NCI-H524 (cell line): ENCODE measurements at places on chromosomes 11 and 22.
A peak's percentile ranks its signal among the peaks of the same experiment; 100 is the strongest.

- no peak for DNase-seq
Measured at GRCh38 chr11:67118181-67118766, 789 bp upstream of the KDM2A start.

GRCh38 chr11:14081581-14082231 is 119.2 kb downstream of the SPON1 start:
- DNase-seq = no peak

DNA sequence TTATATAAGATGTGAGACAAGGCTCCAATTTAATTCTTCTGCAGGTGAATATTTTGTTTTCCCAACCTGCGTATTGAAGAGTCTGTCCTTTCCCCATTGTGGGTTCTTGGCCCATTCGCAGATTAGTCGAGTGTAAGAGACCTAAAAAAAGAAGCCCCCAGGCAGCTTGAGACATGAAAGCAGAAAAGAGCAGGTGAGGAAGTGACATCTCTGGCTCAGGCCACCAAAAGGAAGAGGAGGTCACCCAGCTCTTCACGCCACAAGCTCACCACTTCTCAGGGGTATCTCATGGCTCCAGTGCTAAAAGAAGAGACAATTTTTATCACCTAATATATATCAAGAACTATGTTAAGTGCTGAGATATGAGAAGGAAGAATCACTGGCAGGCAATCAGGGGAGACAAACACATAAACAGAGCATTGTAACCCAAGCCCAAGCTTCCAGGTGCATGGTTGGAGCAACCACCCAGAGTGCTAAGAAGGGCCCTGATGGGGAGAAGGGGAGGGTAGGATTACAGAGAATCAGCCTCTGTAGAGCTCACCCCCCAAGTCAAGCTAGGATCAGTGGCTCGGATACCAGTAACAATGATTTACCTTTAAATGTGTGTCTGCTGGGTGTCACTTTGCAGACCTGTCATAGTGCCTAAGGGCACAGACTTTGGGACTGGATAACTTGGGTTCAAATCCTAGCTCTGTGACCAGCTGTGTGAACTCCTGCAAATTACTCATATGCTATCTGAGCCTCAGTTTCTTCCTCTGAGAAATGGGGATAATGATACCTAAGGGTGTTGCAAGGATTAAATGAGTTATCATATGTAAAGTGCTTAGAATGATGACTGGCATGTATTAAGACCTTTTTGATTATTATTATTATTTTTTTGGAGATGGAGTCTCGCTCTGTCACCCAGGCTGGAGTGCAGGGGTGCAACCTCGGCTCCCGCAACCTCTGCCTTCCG is 39.2 kb downstream of the MCHR1 start:
- DNase-seq = no peak

- no peak for DNase-seq
Measured at GRCh38 chr22:23718371-23719165, 27.8 kb downstream of the RGL4 start.

GRCh38 chr11:78039919-78040671 is 17.0 kb upstream of the KCTD14 start:
- DNase-seq = peak; percentile 8

- no peak for DNase-seq
Measured at GRCh38 chr11:113240790-113241635, 73.4 kb upstream of the TTC12 start.

- no peak for DNase-seq
Measured at GRCh38 chr22:17772249-17772957, 1.9 kb downstream of the BID start.

DNA sequence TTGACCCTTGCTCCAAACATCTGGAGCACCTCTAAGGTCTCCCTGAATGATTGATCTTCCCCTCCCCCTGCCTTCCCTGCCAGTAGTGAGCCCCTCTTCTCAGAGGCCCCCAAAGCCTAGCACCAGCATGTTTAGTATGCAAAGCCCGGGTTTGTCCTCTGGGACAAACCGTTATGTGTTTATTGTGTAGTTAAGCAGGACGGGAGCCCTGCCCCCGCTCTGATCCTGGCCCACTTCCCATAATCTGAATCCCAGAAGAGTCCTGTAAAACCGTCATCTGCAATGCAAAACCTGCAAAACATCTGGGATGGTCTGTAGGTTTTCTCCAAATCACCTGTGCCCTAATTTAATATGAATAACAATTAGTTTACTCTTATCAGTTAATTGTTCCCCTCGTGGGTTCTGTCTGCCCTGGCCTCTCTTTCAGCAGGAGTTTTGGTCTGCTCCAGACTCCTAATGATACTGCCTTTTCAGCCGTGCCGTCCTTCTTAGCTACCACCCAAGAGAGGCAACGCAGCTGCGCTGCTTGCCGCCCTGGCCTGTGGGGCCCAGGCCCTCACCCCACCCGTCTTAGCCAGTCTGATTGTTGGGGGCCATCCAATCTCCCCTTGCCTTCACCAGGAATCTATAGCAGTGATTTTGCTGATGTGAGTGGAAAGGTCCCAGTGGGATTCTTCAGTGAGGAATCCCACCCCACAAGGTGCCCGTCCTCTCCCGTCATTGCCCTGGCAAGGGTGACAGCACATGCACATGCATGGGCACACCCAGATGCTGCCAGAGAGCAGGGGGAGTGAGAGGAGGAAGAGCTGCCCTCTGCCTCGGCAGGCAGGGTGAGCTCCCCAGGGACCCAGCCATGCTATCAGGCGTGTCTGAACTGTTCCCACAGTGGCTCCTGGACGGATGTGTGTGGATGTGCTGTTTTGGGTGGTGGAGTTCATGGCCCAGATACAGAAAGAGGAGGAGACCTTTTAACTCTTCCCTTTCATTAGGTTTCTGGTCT is 3.0 kb upstream of the B3GAT1 start:
- peak; percentile 15 for DNase-seq

- DNase-seq = no peak
Measured at GRCh38 chr11:31856248-31856647, 45.1 kb upstream of the PAX6 start.

GRCh38 chr11:25535467-25536272 is 796.3 kb upstream of the ANO3 start:
- no peak for DNase-seq

DNA sequence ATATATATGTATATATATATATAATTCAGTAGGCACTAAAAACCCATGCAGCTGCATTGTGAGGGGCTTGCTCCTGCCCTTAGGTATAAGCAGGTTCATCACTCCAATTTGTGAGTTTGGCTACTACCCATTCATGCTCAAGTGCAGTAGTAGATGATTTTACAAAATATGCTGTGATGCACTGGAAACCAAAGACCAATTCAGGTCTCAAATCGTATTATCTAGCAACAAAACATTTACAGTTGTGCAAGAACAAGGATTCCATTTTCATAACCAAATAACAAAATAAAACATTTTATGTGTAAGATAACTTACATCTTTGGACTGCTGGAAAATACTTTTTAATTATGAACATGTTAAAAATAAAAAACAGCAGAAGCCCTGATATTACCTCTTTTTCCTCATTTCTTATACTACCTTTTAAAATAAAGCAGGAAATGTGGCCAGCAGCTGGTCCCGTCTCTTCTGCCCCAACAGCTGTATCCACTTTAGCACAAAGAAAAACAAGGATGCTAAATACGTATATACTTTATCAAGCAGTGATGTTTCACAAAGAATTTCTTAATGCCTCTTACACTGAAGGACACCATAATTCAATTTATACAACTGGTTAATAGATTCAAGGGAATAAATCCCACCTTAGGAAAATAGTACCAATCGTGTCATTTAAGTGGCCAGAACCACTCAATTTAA is 2.8 kb downstream of the CREBZF start:
- no peak for DNase-seq

DNA sequence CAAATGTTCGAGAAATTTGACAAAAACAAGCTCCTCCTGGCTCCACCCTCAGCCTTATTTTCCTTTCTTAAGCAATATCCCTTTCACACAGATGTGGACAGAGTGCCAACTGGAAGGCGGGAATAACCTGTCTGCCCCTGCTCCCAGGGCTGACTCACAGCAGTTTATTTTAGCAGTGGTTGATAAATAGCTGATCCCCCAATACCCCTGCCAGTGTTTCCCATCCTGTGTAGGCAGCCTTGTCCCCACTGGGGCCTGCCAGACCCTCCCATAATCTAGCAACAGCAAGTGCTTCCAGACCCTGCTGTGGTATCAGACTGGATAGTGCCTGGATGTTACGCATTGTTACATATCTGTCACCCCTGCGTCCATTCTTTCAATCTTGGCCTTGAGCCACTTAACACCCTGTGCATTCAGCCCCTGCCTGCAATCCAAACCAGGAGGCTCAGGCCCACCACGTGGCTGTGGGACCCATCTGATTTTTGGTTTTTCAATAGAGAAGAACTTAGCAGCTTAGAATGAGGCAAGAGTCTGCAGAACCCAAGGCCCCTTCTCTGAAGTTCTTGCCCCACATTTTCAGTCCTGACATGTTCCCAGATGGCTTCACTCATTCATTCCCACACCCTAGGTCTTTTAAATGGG is 53.7 kb downstream of the PARVA start:
- no peak for DNase-seq

DNA sequence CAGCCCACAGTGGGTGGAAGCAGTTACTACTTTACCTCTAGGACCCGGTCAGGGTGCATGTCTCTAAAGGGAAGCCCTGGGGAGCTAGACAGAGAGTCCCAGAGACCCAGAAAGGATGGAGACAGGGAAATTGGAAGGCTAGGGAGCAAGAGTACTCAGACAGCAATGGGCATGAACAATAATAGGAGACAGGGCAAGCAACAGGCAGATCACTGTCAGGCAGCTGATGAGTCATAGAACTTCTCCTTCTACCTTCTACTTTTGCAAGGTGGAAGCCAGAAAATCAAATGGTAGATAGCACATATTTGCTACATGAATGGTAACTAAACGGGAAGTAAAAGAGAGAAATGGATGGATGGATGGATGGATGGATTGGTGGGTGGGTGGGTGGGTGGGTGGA is 19.6 kb downstream of the CD5 start:
- DNase-seq = no peak

DNA sequence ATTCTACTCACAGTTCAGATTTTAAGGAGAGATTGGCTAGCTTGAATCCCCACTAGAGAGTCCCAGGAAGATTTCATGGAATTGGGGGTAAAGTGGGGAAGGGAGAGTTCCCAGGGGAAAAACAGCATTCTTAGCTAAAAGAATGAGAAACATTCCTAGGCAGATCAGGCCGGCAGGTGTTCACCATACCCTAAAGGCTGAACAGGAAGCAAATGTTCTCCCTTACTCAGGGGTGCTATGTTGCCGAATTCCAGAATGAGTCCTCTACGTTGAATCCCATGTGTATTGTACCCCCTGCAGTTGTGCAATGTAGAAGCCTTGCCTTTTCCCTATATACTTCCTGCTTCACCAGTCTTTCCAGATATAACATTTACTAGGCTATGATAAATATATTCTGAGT is 135.2 kb upstream of the NCAM1 start:
- no peak for DNase-seq

GRCh38 chr11:70779433-70780245 is 381.3 kb downstream of the CTTN start:
- DNase-seq = no peak

- DNase-seq = no peak
Measured at GRCh38 chr22:29268511-29269229, 602 bp downstream of the EWSR1 start.

GRCh38 chr11:10004526-10005113 is 289.4 kb downstream of the SBF2 start:
- no peak for DNase-seq

DNA sequence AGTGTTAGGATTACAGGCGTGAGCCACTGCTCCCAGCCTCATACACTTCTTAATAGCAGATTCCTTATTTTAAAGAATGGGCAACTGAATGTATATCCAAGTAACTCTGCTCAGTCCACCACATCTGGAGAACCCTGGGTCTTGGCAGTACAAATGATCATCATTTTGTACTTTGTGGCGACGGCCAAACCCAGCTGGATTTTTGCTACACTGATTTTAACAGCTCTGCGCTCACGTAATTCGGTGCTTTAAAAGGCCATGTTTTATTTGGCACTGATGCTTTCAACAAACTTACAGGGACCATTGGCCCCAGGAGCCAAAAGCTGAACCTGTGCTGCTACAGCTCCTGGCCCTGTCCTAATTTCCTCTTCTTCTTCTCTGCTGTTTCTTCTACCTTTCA is 60.8 kb upstream of the PDE3B start:
- DNase-seq = no peak

GRCh38 chr11:63503492-63503891 is 2.4 kb upstream of the LGALS12 start:
- DNase-seq = no peak

DNA sequence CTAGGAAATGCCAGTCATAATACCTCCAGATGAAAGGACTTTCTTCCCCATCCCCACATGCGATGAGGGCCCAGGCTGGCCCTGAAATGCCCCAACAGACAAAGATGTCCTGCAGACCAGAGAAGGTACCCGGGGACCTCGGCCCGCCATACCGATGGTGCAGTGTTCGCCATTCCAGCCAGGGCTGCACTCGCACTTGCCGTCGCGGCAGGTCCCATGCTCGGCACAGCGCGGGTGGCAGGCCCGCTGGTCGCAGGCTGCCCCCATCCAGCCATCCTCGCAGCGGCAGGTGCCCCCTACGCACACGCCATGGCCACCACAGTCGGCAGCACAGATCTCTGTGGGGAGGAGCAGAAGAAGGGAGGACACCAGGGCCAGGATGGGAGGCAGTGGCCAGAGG is 212.1 kb upstream of the NARS2 start:
- DNase-seq = no peak

DNA sequence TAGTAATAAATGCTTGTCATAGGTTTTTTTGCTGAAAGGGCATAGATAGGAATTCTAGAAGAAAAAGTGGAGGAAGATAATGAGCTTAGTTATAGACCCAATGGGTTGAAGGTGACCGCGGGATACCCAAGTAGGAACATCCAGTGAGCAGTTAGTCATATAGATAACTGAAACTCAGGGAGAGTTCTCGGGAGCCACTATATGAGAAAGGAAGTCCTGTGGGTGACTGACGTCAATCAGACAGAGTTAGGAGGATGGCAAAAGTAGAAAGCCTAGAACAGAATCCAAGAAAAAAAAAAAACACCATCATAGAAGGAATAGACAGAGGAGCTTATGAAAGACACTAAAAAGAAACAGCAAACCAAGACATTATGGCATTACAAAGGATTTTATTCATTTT is 1.6 kb upstream of the CNGA4 start:
- DNase-seq = no peak

DNA sequence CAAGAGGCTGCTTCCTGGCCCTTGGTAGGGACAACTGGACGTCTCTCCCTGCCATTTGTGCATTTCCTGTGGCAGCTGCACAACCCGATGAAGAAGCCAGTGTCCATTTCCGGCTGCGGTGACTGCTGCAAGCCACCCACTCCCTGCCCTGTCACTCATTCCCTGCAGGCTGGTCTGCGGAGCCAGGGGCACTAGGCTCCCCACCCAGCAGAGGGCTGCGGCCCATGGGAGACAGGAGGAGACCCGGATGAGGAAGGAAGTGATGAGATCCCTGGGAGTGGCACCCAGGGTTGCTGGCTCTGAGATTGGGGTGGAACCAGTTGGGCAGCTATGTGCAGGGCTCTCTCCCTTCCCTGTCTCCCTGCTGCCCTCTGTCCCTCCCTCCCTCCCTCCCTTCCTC is 10.0 kb upstream of the MYRF start:
- DNase-seq = no peak

DNA sequence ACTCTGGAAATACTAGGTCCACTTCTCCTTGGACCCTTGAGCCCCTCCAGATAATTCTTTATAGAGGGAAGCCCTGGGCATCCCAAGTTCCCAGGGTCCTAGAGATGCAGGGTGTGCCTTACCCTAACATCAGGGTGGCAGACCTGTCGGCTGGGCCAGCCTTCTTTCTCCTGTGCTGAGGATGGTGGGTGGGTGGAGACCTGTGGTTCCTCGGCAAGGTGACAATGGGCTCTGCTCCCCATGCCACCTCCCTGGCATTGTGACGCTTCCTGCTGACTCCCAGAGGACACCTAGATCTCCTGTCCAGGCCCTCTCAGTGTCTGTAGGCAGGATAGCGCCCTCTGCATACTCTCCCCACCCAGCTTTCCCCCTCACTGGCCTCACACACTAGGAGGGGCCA is 3.8 kb upstream of the DERL3 start:
- no peak for DNase-seq
